K562 (cell line): ENCODE measurements at places on chromosomes 6 and 20. TPM values are rescaled to one million over a fixed set of nuclear protein-coding genes. Genes with fewer than 3 reads are reported as not detected.

Gene DNAAF9
- total RNA-seq = 2.5 and 2.9 TPM in 2 replicates

DNA sequence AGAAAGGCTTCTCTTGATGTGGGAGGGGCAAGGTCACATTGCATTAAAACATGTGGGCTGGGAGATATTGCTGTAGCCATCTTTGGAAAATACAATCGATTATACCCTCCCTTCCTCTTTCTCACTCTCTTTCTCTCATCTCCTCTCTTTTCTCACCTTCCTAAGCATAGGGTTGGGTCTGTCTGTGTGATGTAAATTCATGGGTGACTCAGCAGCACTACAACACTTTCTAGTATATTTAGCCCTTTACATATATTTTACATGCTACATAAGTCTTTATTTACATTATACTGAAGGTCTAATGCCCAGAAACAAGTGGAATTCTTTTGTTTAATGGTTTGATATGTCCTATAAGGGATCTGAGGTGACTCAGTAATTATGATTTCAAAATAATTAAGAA is 634.8 kb upstream of the FLRT3 start:
- H3K36me3 ChIP-seq = no peaks in the 10 kb centered on the region
- H3K27me3 ChIP-seq = no peaks in the 10 kb centered on the region
- H3K27ac ChIP-seq = no peak overlapping the region
- H3K4me1 ChIP-seq = no peaks in the 10 kb centered on the region
- no peak overlapping the region for H3K4me3 ChIP-seq
- DNase-seq = no peak

GRCh38 chr6:107056796-107057195 is 28.8 kb downstream of the MTRES1 start:
- peaks cover 9% of the 10 kb centered on the region for H3K27me3 ChIP-seq
- no peaks in the 10 kb centered on the region for H3K36me3 ChIP-seq
- no peaks in the 10 kb centered on the region for H3K4me1 ChIP-seq
- H3K27ac ChIP-seq = no peak overlapping the region
- no peak overlapping the region for H3K4me3 ChIP-seq

- no peaks in the 10 kb centered on the region for H3K36me3 ChIP-seq
- H3K27ac ChIP-seq = no peak overlapping the region
- peaks cover 3% of the 10 kb centered on the region; the same call in 2 of the 3 replicates for H3K27me3 ChIP-seq
- no peak for DNase-seq
Observed at GRCh38 chr6:107603006-107603370, 113.1 kb downstream of the SOBP start.

DNA sequence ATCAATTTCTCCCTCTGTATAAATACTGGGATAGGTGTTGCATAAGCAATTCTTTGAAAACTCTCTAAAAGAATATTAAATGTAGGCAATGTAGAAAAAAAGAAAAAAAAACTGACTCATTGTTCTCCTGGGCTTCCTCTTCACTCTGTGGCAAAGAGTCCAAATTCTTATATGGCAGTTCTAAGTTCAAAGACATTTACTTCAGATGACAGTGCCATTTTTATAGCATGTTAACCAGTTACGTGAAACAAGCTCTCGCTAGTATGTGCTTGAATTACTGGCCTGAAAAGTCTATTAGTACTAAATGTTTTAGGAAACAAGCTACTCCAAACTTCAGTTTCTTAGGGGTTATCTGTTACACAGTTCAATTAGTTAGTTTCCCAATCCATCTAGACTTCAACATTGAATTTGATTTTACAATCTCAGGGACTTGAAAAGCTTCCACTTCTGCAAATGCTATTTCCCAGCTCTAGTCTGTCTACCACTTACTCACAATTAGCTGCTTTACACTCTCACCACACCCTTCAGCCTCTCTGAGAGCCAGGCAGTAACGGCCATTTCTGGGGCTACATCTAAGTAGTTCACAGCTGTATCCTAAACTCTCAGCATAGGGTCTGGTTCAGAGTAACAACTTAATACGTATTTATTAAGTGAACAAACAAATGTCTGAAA is 100.4 kb downstream of the OGFRL1 start:
- H3K27me3 ChIP-seq = no peaks in the 10 kb centered on the region
- no peak overlapping the region for H3K4me3 ChIP-seq
- no peak overlapping the region for H3K27ac ChIP-seq
- DNase-seq = no peak
- no peaks in the 10 kb centered on the region for H3K4me1 ChIP-seq
